ENCODE measurements at places on chromosomes 16 and 17.

DNA sequence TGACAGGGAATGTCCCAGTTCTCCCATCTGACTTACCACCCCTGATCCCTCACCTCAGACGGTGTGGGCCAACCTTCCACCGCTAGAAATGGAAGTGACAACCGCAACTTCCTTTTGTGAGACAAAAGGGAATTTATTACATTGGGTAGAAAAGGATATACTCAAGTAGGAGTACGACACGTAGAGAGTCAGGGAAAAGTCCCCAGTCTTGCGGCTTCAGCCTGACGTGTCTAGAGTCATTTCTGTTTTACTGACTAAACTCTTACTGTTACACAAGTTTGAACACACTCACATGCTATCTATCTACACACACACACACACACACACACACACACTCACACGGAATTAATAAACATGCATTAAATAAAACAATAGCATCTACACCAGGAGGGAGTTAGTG is 178.9 kb downstream of the COPRS start:
- DNase-seq = peak; percentile 19

GRCh38 chr17:48307814-48308411 is 122.1 kb downstream of the SKAP1 start:
- peak; percentile 29 for DNase-seq

- no peak for DNase-seq
Observed at GRCh38 chr16:67311607-67312488, 14.7 kb downstream of the KCTD19 start.

DNA sequence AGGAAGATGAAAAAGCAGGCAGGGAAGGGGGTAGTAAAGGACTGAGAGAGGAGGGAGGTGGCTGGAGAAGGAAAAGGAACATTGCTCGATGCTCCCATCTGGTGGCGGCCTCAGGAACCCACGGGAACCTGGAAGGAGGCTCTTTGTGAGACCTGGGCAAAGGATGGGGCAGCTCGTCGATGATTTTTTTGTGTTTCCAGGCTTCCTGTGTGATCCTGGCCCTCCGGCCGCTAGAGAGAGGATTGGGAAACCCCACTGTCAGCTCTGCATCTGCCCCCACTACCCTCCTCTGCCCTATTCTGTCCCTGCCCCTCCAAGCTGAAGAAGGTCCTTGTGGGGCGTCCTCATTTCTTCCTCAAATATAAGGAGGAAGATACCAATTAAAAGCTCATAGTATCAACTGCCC is 6.6 kb downstream of the WFIKKN2 start:
- DNase-seq = peak; percentile 72

GRCh38 chr16:68000450-68000849 is 1.2 kb upstream of the DPEP2 start:
- no peak for DNase-seq

DNA sequence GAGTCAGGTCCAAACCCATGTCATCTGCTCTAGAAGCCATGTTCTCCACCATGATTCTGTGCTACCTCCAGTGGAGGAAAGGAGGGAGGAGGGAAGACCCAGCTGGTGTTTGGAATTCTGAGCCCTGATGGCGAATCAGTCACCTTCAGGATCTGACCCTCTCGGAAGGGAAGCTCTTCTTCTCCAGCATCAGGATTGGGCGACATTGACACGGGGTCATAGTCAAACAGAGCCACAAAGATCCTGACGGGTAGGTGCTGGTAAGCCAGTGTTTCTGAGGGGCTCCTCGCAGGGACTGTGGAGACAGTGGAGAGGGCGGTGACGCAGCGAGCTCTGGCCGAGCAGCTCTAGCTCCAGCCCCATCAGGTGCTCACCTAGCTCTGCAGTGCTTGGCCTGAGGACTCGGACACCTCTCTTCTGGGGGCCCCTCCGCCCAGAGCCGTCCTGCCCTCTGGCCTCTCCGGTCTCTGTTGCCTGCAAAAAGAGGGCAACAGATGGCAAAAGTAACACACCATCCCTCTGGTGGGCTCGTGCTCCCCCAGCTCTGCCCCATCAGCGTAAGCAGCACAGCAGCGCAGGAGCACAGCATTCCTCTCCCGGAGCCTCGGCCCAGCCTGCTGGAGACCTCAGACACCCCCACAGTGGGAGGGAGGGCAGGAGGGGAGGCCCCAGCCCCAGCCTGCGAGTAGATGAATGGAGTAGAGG is 21.0 kb downstream of the TSPOAP1 start:
- no peak for DNase-seq

- DNase-seq = no peak
Observed at GRCh38 chr17:81434072-81434471, 38.8 kb downstream of the BAHCC1 start.

GRCh38 chr17:7081341-7082062 is 1.5 kb upstream of the CLEC10A start:
- peak; percentile 53 for DNase-seq

GRCh38 chr16:50585331-50585776 is 37.2 kb downstream of the NKD1 start:
- no peak for DNase-seq

GRCh38 chr16:49468611-49469310 is 95.2 kb downstream of the C16orf78 start:
- DNase-seq = peak; percentile 4

DNA sequence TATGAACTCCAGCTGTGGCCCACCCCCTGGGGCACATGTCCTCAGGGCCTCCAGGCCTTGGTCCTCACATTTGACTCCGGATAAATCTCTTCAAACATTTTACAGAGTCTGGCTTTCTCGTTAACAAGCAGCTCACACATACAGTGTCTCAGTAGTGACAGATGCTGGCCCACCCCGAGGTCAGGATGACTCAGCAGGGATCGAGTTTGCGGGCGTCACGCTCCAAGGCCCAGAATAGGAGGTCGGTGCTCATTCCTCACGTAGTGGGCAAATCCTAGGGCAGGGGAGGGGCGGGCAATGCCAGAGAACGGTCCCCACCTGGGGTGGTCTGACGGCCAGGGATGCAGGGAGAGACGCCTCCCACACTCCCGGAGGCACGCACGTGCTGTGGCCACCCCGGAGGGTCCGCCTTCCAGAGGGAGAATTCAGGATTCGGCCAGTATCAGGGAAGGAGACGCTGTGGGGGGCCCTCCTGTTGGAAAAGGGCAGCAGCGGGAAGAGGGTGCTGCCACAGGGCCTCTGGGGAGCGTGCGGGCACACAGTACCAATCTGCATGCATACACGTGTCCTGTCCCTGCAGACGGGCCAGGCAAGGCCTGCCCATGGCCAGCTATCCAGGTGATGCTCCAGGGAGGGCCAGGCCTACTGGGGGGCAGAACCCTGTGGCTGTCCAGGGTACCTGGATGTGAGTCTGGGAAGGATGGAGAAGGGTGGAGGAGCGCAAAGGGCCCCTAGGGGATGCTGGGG is 8.6 kb downstream of the SLC7A5 start:
- no peak for DNase-seq

- DNase-seq = no peak
Observed at GRCh38 chr16:19698480-19699465, 19.3 kb downstream of the KNOP1 start.

GRCh38 chr17:17440010-17440843 is 36.6 kb upstream of the MED9 start:
- peak; percentile 62 for DNase-seq

DNA sequence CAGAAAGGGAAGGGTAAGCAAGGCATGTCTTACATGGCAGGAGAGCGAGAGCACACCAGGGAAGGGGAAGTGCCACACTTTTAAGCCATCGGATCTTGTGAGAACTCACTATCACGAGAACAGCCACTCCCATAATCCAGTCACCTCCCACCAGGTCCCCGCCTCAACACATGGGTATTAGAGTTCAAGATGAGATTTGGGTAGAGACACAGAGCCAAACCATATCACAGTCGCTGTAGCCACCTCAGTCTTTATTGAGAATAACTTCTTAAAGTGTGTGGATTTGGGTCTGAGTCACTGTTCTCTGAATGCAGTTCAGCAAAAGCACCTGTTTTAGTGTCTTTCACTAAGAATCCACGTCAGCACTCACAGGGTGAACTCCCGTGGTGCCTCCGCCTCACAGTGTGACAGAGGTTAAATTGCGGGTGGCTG is 195.2 kb upstream of the CHMP6 start:
- no peak for DNase-seq

DNA sequence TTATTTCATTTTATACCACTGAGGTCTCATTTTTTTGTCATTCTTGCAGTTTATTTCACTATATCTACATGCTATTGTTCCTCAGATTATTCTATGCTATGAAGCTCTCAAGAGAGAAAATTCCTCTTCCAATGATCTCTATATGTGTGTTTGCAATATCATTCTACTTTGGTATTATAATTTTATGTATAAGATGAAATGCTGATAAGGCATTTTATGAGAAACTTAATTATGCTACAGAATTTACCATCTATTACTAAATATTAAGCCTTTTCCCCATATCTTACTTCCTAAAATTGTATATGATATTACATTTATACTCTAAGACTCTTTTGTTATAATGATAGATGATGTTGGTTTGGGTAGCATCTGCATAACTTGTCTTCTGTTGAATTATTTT is 765.5 kb downstream of the KCNJ2 start:
- DNase-seq = no peak

- no peak for DNase-seq
Observed at GRCh38 chr17:67015001-67015400, 29.4 kb upstream of the CACNG1 start.

Data from natural killer cell (primary cell).